ENCODE measurements at places on chromosomes 12 and 14.

DNA sequence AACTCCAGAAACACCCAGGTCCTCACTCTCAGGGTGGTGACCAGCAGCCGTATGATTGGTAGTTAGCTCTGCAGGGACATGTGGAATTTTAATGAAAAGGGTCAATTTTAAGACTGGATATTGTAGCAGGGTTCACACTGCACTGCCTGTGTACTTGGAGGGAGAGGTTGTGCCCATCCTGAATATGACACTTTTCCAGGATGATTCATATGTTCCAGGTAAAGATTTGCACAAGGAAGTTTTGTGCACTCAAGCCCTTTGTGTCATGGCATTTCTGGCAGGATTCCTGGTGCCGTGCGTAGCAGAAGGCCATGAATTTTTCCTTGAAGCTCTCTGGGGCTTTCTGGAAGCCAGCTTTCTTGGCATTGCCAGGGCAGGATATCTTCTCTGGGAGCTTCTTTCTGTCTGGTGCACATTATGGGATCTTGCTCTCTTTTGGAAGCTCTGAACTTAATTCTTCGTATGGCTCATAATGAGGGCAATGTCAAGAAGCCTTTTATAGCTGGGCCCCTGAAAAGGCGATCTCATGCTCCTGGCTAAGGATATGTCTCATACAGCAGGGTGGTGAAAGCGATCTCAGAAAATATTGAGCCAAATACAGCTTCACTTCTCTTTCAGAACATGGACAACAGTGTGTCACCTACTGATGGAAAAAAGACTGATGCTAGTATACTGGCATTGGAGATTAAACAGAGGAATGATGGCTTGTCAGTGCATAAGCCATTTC, 1133.9 kb downstream of the AACS start:
- DNase-seq = no peak

DNA sequence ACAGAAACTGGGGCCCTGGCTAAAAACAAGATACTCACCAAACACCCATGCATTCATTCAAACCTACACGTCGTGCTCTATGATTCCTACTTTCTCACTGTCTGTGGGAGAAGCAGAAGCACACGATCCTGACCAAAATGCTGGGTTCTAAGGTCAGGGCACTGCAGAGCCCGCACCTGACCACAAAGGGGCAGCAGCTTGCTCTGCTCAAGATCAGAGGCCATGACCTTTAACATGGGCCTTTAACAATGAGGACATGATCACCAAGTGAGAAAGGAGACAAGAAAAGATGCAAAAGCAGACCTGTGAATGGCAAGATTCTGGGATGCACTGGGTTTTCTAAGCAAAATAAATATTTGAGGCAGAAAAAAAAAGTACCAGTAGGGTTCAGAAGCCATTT, 40.1 kb upstream of the VPS33A start:
- no peak for DNase-seq

DNA sequence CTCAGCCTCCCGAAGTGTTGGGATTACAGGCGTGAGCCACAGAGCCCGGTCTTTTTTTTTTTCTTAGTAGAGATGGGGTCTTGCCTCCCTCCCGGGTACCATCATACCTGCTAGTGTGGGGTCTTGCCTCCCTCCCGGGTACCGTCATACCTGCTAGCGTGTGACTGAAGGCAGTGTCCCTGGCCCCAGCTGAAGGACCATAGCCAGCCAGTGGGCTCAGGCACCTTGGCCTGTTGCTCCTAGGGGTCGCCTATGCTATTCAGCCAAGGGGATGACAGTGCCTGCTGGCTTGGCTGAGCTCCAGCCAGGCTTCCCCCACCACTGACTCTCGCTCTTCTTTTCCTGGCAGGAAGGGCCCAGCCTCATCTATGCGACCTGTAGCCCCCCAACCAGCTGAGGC, 10.5 kb upstream of the BLTP3B start:
- no peak for DNase-seq

DNA sequence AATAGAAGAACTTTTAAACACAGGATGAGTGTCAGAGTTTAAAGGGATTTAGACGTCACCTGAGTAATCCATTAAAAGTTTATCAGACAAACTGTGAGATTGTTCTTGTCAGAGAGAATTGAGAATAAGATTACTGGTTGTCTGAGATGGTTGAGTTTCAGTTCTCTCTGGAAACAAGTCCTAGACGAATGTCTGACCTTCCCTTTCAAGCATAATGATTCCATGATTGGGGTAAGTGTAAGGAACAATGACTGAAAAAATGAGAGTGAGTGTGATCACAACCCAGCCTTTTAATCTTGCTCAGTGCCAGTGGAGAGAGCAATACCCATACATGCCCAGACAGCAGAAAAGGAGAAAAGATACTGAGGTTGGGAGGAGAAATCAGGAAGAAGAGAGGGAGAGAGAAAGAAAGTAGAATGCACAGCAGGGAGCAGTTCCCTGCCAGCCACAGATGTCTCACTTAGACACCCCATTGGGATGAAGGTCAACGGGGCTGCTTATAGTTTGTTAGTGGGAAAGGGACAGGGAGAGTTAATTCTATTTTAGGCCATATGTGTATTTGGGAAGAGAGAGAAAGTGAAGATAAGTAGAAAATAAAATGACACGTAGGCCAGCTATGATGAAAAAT, 4.3 kb downstream of the GRIP1 start:
- DNase-seq = no peak

GRCh38 chr14:85124631-85125290, 405.2 kb upstream of the FLRT2 start:
- DNase-seq = no peak

DNA sequence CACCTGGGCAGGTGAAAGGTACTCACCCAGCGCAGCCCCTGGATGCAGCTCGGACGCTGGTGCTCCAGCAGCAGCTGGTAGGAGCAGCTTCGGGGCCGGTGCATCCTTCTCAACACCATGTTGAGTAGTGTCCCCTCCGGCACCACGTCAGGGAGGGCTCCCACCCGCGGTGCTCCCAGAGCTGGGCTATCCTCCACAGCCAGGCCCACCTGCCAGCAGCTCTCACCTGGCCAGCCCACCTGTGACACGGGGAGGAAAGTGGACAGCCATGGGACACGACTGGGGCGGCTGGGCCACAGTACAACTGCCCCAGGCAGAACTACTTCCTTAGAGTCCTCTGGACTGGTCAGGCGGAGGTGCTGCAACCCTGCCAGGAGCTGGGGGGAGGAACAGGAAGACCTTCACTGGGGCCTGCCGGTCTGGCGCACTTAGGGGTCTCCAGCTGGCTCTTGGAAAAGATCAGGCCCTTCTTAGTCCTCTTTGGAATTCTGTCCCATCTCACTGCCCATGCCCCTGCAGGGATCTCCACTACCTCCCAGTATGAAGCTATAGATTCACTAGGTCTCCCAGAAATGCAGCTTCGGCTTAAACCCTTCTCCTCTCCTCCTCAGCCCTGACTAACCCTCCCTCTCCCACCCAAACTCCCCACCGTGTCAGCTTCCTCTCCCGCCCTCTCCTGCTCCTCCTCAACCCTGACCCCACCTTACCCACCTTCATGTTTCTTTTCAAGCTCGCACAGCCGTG, 668 bp downstream of the RAPGEF3 start:
- DNase-seq = no peak
